ENCODE measurements at places on chromosomes 2 and 18.

GRCh38 chr18:4450065-4450658, 4.9 kb downstream of the DLGAP1 start:
- DNase-seq, result no peak

GRCh38 chr18:25425024-25425423, 73.1 kb upstream of the ZNF521 start:
- DNase-seq, result no peak

- DNase-seq, result no peak
Measured at GRCh38 chr2:152588998-152589397, 128.3 kb downstream of the PRPF40A start.

DNA sequence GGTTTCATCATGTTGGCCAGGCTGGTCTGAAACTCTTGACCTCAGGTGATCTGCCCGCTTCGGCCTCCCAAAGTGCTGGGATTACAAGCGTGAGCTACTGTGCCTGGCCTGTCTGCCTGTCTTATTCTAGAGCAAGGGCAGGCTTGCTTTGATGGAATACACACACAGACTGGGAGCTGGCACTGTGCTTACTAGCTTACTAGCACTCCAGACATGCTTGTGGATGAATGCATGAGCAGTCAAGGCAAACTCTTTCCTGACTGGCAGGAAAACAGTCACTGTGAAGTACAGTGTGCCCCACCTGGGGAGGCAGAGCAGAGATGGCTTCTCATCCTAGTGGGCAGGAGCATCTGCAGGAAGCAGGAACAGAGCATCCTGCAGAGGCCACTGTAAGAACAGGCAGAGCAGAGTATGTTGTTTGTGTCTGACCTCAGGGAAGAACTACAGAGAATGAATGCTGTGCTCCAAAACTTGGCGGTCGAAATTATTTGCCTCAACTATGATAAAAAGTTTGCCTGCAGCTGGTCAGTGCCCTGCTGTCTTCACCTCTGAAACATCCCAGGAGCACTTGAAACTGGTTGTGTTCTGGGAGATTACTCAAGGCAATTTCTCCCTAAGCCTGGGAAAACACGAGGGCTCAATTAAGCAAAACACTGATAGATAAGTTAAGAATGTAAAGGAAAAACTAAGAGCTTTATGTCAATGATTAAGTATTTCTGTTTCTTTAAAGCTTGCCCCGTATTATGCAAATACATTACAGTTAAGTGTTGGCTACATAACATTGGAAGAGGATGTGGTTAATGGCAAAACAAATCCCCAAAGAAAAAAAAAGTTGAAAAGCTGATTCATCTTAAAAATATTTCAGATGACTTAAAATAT, 102.4 kb downstream of the VAPA start:
- DNase-seq, result no peak

- no peak for DNase-seq
Measured at GRCh38 chr2:84144345-84144744, 314.7 kb downstream of the SUCLG1 start.
